ENCODE measurements at places on chromosomes 3 and 15.
A peak's percentile ranks its signal among the peaks of the same experiment; 100 is the strongest.

DNA sequence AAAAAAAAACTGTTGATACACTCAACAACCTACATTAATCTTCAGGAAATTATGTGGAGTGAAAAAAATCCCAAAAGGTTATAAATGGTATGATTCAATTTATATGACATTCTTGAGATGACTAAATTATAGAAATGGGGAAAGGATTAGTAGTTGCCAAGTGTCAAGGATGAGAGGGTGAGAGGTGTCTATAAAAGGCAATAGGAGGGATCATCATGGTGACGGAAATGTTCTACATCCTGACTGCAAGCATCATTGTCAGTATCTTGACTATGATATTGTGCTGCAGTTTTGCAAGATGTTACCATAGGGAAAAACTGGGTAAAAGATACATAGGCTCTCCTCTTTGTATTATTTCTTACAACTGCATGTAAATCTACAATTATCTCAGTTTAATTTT is 125.6 kb downstream of the FRMD5 start:
- DNase-seq: no peak

DNA sequence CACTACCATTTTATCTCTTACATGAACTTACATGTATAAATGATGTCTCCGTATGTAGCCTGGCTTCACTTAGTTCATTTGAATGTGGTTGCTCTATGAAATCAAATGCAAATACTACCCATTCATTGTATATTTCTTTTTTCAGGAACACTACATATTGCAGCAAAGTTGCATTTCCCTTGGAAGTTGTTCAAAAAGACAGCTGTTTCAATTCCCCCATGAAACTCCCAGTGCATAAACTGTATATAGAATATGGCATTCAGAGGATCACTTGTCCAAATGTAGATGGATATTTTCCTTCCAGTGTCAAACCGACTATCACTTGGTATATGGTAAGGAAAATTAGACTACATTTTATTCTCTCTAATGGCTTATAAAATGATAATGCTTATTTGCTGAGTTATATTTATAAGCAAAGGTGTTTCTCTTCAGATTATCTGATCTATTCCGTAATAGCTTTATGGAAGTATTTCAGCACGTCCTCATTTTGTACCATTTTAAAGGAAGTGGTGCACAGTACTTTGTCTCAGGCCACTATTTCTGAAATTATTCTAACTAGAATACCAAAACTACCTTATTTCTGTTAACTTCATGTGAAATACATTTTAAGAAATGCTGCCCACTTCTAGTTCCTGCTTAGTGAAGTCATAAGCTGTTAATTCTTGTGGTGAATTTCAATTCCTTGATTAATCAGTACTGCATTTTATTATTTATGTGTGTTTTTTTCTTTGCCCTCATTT is 95.1 kb downstream of the IL1RAP start:
- DNase-seq: no peak

DNA sequence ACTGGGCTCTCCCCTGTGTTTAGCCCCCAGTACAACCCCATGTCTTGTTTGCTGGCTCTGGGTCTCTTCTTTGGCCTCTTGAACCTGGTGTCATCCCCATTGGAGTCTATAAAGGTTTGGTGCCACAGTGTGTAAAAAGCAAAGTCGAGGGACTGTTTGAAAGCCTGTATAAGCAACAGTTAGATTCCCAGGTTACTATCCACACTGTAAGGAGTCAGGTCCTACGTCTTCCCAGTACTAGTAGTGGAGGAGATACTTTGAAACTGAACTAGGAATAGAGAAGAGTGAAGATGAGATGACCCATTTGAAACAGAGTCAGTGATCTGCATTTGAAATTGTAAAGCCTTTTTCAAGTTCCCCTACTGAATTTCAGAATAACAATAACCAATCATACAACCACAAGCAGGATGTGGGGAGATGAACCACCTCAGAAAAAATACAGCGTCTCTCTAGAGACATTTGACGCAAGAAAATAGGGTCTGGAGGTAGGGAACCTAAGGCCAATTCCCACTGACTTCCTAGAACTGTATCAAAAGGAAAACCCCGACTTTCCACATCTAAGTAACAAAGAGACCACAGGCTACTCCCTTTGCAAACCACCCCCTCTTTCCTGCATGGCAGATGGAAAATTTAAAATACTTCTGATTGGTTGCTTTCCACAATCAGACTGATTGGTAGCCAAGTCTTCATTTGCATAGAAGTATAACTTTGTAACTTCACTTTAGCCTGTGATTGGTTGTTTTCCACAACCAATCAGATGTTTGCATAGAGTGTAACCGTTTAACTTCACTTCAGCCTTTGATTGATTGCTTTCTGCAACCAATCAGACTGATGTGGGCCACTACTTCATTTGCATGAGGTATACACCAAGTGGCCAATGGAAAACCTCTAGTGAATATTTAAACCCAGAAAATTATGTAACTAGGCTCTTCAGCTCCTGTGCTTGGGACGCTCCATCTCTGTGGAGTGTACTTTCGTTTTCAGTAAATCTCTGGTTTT is 49.9 kb upstream of the NEDD4 start:
- DNase-seq: no peak

DNA sequence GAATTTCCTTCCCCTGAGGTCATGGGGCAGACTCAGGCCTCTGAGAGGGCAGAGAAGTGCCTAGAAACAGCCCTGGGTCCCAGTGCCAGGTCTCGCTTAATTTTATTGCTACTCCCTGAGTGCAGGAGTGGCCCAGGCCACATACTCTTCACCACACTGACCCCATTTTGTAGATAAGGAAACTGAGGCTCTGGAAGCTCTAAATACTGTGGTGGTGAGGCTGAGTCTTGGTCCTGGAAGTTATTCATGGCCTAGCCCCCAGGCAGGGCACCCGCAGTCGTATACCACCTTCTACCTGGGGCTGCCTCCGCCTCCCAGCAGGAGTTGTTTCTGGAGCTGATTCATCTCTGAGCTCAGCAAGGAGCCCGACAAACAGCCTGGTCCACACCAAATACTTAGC is 9.8 kb downstream of the ATP2B2 start:
- DNase-seq: no peak

DNA sequence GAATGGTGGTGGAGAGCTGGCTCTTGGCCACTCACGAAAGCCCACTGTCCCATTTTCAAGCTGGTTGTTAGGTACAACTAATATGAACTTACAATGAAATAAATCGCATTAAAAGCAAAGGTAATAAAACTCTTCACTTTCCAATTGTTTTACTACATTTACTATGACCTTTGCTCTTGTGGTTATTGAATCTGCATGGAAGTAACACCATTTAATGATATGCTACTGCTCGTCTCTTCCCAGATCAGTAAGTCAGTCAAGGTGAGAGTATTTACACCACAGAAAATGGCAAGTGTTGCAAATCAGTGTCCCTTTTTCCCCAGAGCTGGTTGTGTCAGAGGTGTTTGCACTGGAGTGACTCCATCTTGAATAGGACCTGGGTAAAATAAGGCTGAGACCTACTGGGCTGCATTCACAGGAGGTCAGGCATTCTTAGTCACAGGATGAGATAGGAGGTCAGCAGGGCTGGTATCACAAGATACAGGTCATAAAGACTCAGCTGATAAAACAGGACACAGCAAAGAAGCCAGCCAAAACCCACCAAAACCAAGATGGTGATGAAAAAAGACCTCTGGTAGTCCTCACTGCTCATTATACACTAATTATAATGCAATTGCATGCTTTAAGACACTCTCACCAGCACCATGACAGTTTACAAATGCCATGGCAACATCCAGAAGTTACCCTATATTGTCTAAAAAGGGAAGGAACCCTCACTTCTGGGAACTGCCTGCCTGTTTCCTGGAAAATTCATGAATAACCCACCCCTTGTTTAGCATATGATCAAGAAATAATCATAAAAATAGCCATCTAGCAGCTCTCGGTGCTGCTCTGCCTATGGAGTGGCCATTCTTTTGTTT is 57.6 kb downstream of the FRMD4B start:
- no peak for DNase-seq

- no peak for DNase-seq
Measured at GRCh38 chr3:119301662-119302061, 7.5 kb downstream of the ARHGAP31 start.

GRCh38 chr15:92290359-92290992 is 103.2 kb upstream of the ST8SIA2 start:
- no peak for DNase-seq

DNA sequence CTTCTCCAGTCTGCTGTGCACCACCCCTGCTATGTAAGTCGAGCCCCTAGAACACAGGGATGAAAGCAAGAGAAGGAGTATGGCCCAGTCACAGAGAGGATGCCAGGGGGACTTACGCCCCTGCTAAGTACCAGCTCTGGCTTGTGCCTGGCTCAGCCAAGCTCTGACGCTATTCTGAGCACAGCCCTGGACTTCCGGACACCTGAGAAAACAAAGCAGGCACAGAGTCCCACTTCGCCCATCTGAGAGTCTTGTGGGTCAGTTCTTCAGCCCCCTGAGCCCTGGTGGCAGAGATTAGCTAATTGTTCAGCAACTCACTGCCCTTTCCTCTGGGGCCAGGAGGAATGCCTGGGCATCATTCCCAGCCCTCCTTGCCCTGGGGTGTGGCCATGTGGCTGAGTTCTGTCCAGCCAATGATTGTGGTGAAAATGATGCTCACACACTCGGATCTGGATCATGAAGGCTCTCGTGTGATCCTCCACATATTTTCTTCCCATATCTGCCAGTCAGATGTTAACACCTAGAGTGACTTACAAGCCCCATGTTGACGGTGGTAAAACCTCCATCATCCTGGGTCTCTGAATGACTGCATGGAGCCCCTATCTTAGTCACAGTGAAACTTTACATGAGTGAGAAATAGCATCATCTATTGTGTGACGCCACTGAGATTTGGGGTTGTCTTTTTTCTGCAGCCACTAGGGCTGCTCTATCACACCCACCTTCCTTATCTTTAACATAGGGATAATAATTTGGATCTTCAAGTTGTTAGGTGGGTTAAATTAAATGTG is 105.7 kb downstream of the TPRA1 start:
- DNase-seq: no peak

DNA sequence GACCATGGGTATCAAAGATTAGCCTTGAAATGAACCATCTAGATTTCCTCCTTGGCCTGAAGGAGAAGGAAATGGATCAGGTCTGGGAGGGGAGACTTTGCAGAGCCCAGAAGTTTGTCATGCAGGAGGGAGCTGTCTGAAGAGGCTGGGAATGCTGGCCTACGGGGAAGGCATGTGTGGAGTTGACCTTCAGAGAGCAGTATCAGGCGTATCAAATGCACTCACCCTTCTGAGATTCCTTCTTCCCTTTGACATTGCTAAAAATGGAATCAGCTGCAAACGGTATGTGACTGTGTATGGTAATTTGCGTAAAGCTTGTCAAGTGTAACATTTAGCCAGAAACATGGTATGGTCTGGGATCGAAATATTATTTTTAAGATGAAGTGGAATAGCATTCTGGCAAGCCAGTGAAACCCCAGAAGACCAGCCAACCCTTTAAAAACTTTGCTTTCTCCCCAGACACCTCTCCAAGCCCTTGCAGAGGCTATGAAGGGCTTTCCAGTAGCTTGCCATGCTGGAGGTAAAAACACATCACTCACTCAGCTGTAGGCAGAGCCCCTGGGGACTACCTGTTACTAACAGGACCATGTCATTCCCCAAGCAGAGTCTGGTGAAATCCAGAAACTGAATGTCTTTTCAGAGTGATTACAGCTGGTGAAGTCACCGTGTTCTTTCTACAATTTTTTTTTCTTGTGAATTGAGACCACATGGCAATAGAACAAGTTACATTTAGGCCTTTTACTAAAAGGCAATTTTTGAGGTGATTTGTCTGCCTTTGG is 174.7 kb upstream of the SLC24A5 start:
- no peak for DNase-seq

DNA sequence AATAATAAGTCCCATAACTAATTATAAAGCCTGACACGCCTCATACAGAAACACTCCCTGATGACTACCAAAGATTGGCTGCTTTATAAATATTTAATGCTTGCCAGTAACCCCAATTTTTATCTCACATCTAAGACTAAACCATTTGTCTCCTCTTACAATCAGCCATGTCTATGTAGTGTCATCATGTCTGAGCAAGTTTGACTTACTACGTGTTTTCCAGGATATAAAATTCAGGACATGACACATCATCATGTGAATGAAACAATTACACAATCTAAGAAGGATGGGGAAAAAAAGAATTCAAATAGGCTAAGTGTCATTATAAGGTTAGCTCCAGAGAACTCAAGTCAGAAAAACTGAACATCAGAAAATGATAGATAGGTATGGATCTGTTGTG is 208.7 kb downstream of the MECOM start:
- peak; percentile 70 for DNase-seq

DNA sequence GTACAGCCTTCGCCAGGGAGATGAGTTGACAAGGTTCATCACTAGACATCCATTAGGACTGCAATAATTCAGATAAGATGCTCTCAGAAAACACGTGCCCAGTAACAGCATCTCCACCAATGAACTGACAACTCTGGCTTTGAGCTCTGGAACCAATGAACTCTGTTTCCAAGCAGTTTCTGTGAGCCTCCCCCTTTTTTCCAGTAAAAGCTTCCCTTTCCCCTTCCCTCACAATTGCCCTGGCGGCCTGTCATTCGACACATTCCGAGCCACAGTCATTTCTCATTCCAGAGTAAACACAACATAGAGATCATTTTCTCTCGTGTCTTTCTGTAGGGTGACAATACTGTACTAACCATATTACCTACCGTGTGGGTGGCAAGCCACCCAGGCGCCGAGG is 3.6 kb downstream of the PLA2G4D start:
- DNase-seq: no peak

DNA sequence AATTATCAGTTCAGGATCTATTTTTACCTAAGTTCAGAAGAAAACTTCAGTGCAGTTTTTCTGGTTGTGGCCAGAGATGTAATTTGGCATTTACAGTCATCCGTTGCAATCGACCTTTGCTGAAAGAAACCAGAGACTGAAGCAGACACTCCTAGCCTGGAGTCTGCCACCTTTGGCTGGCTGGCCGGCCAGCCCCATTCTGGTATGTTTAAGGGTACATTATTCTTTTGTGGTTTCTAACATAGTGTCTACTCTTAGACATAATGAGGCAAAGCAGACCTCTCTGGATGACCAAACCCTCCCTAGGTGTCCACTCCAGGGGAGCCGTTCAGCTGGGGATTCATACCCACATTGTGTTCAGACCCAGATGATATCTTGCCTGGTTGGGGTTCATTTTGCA is 275.9 kb upstream of the TPM1 start:
- no peak for DNase-seq

DNA sequence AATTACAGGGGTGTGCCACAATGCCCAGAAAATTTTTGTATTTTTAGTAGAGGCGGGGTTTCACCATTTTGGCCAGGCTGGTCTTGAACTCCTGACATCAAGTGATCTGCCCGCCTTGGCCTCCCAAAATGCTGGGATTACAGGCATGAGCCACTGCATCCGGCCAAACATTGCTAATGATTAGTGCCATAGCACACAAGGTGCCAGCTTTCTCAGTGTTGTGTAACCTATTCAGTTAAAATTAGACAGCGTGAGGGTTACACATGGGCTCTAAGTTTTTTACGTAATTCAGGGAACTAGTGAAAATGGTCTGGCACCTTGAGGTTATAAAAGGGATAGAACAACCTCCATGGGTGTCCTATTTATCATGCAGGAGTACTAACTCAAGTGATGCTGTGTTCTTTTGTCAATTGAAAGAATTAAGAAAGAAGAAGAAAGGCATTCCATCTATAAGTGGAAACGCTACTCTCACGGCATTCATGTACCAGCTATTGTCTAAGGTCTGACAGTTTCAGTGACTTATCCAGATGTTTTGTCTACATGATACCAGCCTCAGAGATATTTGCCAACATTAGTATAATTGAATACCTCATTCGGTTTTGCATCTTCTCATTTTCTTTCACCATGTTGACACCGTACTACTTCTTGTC is 84.7 kb downstream of the EOMES start:
- DNase-seq: no peak
